Large intestine (tissue), 12 donors: ENCODE measurements at places on chromosomes 1 and 21. TPM values are rescaled to one million over a fixed set of nuclear protein-coding genes. Genes with fewer than 3 reads are reported as not detected.

PALMD gene
- polyA plus RNA-seq = 4.6 TPM

DNA sequence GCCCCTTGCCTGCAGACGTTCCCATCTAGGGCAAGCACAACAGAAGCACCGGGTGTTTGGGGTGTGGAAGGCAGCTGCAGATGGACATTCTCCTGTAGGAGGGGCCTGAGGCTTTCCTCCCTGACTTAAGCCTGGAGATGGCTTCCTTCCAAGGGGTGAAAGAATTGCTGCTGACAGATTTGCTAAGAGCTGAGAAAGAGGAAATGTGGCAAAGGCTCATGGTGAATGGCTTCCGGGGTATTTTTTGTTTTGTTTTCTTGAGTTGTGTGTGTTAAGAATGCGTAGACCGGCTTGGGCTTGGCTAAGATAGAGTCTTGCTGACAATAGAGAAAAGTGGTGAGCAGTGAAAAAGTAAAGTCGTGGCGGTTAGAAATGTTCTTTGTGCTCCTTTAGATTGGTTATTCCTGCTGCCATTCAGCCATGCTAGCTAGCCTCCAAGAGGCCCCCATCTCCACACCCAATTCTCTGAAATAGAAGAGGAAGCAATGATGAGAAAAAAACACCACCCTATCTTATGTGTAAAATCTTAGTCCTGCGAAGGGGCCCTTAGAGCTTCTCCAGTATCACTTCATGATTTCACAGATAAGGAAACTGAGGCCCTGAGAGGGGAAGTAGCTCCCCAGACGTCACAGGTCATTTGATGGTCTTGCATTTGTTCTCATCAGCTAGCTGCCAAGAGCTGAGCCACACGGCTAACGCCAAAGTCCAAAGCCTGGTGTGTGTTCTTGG lies 36.9 kb downstream of the EIF2D start:
- DNase-seq = peak; percentile 39

DNA sequence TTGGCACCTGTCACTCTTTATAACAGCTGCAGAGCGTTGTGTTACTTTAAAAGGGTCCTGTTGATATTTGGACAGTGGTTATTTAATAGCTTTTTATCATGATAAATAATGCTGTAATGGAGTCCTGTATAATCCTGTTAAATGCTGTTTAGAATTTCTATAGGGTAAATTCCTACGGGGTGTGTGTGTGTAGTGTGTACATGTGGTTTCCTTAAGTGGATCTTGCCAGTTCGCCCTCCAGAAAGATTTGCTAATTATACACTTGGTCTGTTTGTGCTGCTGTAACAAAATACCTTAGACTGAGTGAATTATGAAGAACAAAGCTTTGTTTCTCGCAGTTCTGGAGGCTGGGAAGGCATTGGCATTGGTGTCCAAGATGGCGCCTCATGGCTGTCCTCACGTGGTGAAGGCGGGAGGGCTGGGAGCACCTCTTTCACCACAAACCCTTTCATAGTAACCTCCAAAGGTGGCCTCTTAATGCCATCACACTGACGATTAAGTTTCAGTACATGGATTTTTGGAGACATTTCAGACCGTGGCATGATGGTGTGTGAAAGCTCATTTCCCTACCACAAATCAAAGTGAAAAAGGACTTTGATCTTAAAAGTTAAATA lies 11.2 kb downstream of the PRMT2 start:
- no peak for DNase-seq

DNA sequence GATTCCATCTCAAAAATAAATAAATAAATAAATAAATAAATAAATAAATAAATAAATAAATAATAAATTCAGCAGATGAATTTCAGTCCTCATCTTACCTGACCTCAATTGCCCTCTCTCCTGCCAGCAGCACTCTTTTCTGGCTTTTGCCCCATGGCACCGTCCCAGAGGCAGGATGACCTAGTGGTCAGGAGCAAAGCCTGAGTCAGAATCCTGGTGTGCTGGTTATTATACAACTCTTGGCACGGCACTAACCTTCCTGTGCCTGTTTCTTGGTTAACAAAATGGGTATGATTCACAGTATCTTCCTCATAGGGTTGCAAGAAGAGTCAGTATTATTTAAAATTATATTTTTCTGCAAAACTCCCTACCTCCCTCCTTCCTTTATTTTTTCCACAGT lies 43.0 kb downstream of the NKAIN1 start:
- no peak for DNase-seq

GRCh38 chr1:51636191-51636590 lies 19.3 kb downstream of the OSBPL9 start:
- DNase-seq = no peak

- DNase-seq = no peak
Observed at GRCh38 chr1:232463225-232463624, 166.7 kb downstream of the SIPA1L2 start.

- DNase-seq = no peak
Observed at GRCh38 chr1:99173282-99173681, 91.0 kb upstream of the PLPPR4 start.

DNA sequence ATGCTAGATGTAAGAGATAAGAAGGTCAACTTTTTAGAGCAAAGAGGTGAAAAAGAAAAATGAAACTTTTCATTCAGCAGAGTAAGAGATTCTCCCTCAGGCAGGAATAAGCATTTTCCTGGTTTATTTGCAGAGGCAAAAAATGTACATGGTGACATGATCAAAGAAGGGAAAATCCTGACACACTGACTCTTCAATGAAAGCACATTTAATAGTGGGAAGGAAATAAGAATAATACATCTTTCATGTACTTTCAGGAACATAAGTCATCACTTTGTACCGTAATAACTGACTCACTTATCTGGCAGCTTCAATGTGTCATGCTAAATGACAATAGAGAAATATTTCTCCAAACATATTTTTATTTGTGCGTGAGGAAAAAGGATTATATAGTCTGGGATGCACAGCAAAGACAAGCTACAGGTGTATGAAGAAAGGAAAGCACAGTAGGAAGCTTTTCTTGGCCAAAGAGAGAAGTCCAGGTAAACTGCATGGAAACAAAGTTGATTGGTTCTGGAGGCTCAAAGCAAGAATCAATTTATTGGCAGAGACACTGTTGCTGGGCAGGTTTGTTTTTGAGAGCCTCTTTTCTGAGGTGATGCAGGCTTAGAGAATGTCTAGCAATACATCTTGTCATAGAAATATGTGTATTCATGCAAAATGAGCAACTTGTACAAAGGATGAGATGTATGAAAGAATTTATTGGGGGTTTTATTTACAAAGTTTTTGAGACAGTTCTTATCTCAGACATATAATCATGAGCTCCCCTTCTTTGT lies 1409.0 kb downstream of the PLA2G4A start:
- DNase-seq = no peak

GRCh38 chr1:84715342-84716019 lies 25.2 kb upstream of the SSX2IP start:
- no peak for DNase-seq

DNA sequence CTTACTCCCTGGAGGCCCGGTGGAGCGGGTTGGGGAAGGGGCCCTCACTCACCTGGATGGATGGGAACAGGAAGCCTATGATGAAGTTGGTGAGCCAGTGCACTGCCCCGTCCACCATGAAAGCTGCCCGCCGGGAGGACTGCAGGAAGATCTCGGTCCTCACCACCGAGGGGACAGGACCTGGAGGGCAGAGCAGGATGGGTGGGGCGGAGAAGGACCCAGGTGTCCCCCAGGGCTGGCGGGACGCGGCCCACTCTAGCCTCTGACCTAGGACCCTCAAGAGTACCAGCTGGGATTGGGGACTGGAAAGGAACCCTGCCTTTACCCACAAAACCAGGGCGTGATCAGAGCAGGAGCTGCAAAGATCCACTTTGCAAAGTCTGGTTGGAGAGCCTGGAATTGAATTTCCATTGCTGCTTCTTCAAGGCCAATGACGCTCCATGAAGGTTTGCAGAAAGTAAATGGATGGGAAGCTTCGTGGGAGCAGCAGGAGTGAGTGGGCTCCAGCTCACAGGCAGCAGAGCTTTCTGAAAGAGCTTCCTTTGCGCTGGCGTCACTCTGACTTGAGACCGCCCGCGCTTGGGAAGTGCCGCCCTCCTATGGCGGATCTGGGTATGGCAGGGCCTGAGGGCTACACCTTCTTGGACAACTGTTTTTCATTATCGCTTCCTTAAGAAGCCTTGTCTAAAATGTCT lies 21.4 kb downstream of the SLC2A7 start:
- peak; percentile 80 for DNase-seq

DNA sequence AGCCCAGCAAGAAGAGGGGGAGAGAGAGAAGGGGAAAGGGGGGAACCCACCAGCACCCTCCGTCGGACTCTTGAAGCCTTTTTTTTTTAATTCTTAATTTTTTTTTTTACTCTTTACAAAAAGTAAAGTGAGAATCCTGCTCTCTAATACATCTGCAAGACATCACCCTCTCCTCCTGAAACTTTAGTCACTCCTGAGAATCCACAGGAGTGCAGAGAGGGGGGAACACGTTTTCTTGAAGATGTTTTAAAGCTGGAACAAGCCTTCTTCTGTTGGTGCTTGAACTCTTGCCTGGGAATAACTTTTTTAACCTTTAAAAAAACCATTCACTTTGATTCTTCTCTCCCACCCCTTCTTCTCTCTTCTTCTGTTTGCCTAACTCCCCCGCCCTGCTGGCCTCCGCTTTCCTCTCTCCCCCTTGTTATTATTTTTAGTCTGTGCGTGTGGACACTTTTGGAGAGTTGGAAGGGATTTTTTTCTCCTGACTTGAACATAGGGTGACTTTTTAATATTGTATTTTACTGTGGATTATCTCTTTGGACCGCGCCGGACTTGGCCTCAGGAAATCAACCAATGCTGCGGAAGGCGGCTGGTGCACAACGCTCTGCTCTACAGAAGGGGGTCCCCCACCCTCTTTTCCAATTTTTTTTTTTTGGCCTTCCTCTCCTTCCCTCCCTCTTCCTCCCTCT lies 383 bp upstream of the PRRX1 start:
- DNase-seq = no peak

DNA sequence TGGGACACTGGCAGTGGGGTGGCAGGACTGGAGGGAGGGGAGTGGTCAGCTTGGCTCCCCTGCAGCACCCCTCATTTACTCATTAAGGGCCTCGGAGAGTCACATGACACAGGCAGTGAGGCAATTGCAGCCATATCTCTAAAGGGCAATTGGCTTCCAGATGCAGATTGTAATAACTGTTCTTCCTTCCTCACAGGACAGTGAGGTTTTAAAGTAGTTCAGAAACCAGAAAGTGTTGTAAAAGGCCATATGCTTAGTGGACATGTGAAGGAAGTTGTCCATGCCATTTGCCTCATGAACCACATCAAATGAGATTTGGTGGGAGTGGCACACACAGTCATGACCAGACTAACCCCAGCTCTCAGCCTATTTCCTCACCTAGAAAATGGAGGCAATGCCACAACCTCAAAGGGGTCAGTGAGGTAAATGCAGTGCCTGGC lies 11.1 kb downstream of the MTX1 start:
- DNase-seq = peak; percentile 85

- no peak for DNase-seq
Observed at GRCh38 chr1:94119796-94120569, 965 bp downstream of the ABCA4 start.
